ENCODE measurements at places on chromosomes 2 and 18.
A peak's percentile ranks its signal among the peaks of the same experiment; 100 is the strongest.

- DNase-seq: no peak
Observed at GRCh38 chr2:12490641-12491040, 226.1 kb upstream of the TRIB2 start.

DNA sequence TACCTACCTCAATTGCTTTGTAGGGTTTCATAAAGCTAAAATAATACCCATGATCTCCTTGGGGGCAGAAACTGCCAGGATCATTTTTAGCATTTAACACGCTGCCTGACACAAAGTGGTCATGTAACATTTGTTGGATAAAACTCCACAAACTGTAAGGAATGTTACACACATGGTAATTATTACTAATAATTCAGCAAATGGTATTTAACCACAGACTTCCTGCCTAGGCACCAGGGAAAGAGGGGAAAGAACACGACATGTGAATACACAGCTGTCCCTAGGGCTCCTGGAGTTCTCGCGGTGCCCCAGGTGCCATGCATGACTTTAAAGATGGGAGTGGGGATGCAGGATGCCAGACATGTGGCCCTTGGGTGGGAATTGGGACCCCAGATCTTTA, 43.5 kb downstream of the ASAP2 start:
- no peak for DNase-seq

GRCh38 chr2:226575928-226576327, 223.7 kb downstream of the IRS1 start:
- DNase-seq: no peak

DNA sequence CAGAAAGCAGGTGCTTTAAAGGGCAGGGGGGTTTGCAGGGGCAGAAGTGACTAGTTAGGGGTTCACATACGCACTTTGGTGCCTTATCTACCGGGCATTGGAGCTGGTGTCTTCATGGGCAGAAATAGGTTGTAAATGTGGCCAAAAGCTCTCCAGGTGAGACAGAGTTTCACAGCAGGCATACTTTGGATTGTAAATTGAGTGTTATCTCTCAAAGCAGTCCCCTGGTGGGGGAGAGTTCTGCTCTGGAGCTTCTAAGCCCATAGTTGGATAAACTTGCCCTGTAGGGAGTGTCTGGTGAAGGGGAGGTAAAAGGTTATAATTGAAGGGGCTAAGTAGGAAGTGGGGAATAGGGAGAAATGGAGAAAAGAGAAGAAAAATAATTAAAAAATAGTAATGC, 43.1 kb downstream of the COL4A3 start:
- DNase-seq: no peak

GRCh38 chr2:181363164-181363563, 94.0 kb upstream of the ITGA4 start:
- no peak for DNase-seq

- no peak for DNase-seq
Observed at GRCh38 chr2:72661985-72662384, 163.8 kb downstream of the EXOC6B start.

GRCh38 chr18:34364699-34365098, 140.0 kb upstream of the NOL4 start:
- DNase-seq: no peak

DNA sequence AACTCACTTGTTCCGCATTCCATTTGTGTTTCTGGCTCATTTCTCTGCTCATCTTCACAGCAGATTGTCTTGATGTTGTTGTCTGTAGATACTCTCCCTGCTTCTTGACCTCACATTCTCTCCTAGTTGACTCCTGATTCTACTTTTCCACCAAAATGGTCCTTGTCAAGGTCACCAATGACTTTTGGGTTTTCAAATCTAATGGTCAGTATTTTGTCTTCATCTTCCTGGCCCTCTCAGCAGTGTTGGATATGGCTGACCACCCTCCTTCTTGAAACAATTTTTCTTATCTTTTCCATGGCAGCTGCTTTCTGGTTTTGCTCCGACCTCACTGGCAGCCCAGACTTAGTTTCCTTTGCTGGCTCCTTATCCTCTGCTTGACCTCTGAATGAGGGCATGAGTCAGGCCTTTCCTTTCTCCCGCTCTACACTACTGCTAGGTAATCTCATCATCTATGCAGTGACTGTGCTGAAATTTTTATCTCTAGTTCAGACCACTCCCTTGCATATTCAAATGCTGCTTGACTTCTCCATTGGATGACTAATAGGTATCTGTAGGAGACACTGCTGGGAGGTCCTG, 386.6 kb upstream of the SPRED2 start:
- no peak for DNase-seq

DNA sequence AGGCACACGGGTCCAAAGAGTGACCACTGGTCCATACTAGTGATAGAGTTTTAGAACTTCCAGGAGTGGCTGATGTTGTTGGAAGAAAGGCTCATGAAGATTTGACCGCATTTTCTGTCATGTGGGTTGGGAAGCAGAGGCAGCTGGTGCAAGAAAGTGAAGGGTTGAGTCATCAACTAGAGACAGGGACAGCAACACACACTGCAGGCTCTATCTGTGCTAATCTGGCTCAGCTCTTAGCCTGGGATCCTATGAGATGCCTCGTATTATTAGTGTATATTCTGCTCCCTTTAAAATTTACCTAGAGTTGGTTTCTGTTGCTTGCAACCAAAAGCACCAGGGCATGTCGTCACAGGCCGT, 2.5 kb upstream of the SH3RF3 start:
- no peak for DNase-seq

DNA sequence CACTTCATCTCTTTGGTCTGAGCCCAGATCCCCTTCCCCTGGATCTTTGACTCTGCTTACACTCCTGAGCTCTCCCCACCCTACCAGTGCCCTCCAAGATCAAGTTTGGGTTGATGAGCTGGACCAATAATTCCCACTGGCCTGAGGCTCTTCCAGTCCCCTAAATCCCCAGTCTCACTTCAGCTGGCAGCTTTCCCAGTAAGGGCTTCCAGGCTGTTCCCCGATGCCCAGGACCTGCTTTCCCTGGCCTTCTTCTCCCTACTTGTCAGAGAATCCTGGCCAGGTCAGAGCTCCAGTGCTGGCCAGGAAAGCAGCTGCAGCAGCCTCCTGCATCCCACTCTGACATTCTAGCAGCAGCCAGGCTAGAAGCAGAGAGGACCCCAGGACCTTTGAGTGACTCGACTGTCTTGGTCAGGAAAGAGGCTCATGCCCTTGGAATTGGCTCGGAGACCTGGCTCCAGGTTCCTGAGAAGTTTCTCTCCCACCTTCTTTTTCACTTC, 3.5 kb downstream of the WNT6 start:
- DNase-seq: no peak

DNA sequence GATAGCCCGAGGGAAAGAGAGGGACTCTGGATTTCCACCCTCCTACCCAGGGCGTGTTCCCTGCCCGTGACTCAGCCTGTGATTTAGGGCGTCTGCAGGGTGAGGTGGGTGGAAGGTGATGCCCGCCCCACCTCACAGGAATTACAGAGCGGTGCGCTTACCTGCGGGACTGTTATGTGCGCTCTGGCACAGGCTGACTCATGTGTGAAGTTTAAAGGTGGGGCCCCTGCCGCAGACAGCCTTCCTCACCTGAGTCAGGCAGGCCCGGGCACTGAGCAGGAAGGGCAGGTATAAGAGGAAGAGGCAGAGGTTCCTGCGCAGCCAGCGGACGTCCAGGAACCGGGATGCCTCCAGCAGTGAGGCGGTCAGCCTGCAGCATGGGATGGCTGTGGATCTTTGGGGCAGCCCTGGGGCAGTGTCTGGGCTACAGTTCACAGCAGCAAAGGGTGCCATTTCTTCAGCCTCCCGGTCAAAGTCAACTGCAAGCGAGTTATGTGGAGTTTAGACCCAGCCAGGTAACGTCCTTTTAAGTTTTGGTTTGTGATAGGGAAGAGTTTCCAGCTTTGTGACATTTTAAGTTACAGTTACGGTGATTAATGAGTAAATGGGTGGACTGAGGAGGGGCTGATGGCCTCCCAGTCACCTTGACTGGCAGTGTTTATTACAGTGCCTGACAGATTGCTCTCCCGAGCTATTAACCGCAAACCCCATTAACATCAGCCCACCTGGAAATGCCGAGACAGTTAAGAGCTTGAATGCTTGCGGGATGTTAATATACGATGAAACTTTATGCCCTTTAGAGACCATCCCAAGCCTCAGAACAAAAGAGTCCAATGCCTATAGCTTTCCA, 141.6 kb upstream of the TTC39C start:
- DNase-seq: peak; percentile 45

GRCh38 chr2:146615778-146616177, 1229.1 kb upstream of the ACVR2A start:
- DNase-seq: no peak

- no peak for DNase-seq
Observed at GRCh38 chr2:200869014-200869413, 4.6 kb upstream of the CLK1 start.

DNA sequence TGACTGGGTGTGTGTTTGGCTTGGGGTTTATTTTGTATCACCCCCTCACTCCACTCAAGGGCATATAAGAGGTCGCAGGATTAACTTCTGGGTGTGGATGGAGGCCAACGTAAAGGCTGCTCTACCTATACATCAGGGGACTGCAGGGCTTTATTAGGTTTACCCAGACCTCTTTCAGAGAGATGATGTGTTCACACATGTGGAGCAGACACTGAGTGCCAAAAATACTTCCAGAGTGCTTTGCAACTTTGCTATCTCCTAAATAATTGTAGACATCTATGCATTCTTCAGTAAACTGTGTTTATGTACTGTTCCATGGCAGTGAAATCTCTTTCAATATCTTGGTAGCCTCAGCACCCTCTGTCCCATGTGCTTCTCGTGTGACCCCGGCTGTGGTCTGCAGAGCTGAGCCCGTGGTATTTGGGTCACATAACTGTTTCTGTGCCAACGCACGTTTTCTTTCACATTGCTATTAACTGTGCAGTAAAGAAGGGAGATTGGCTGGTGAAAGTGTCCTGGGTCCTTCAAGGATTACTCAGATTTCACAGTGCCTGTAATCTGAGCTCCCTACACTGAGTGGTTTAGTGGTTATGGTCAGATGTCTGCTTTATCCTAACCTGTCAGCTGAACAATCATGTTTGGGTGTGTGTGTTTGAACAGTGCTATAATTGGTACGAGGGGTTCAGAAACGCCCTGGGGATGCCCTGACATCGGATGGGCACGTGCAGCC, 208.1 kb downstream of the VAPA start:
- DNase-seq: no peak

DNA sequence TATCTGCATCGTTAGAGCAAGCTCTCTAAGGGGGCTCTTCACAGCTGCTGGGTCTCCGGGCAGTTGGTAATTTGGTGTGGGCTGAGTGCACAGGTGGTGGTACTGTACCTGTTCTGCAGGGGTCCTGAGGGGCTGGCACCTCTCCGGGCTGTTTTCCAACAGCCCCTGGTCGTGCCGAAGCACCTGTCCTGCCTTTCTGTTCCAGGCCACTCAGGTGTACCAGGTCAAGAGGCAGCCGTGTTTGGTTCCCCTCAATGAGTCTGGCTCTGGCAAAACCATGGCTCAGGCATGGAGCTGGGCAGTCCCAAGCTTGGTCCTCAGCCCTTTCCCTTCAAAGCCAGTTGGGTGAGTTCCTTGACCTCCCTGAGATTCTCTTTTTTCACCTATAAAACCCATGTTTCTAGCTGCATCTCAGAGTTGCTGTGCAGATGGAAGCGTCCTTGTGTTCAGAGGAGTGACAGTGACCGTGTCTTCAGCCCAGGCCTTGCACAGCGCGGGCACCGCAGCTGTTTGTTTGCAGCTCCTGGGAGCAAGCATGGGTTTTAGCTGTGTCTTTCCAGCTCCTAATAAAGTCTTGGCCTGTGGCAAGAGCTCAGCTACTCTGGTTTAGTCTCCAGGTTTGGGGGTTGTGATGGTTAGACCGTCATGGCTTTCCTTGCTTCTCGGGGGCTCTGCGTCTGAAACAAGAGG, 110.9 kb downstream of the GLI2 start:
- no peak for DNase-seq

- no peak for DNase-seq
Observed at GRCh38 chr18:50671376-50671775, 111.5 kb downstream of the MAPK4 start.

DNA sequence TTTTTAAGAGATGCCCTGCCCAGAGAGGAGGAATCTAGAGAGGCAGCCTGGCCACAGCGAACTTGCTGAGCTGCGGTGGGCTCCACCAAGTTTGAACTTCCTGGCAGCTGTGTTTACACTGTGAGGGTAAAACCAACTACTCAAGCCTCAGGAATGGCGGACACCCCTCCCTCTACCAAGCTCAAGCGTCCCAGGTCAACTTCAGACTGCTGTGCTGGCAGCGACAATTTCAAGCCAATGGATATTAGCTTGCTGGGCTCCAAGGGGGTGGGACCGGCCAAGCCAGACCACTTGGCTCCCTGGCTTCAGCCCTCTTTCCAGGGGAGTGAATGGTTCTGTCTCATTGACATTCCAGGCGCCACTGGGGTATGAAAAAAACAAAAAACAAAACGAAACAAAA, 289.4 kb downstream of the KCNS3 start:
- DNase-seq: no peak

DNA sequence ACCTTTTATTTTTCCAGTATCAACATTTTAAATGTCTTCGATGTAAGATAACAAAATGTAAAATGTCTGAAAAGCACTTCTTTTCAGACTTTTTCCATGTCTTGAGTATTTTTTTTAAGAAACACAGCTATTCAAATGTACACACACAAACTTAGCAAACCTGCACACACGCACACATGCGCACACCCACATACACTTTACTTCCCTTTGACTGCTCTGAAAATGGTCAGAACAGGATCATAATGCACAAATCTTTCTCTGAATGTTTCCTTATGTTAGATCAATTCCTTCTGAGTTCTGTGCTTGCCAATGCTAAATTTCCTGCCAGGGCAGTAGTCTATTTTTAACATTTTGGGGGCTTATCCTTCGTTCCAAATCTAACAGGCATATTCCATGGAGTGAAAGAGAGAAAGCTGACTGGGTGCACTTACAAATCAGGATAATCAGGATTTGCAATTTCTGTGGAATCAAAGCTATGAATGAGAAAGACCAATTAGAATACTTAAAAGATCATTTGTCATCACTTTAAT, 136.3 kb downstream of the ZEB2 start:
- no peak for DNase-seq

GRCh38 chr18:28399781-28400362, 222.9 kb upstream of the CDH2 start:
- no peak for DNase-seq

DNA sequence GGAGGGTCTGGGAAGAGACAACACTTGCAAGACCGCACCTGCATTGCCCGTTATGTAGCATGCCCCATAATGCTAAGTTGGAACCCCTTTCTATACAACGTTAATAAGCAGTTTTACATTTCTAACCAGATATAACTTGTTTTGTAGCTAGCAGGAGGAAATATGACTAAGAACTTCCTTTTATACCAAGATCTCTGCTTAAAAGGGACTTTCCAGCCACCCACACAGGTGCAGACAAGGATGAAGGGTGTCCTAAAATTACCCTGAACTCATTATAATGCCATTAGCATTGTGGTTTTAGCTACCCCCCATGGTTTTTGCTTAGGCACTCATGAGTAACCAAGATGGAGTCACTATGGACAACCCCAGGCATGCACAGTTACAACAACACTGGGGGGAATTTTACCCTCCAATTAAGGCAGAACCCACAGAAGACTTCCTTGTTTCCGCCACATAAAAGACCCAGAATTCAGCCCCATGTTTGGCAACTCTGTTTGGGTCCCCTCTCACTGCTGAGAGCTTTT, 362.8 kb downstream of the CBLN2 start:
- peak; percentile 10 for DNase-seq

- DNase-seq: no peak
Observed at GRCh38 chr2:15260196-15260595, 300.9 kb downstream of the NBAS start.

GRCh38 chr2:100741880-100742276, 78.1 kb upstream of the NPAS2 start:
- DNase-seq: peak; percentile 14

Data from activated CD4-positive, alpha-beta memory T cell treated with anti-CD3 and anti-CD28 coated beads for 36 hours (primary cell).